ENCODE measurements at places on chromosomes 3 and 15. TPM values are rescaled to one million over a fixed set of nuclear protein-coding genes. Genes with fewer than 3 reads are reported as not detected.

The EIF4E3 gene
- 0.11 TPM for total RNA-seq

The A4GNT gene
- total RNA-seq: not detected

The HCLS1 gene
- total RNA-seq: not detected

The P2RY14 gene
- not detected for total RNA-seq

The P3H2 gene
- total RNA-seq: 7.8 TPM

The UCN2 gene
- 1.8 TPM for total RNA-seq

The PCOLCE2 gene
- total RNA-seq: 0.75 TPM

The INSYN1 gene
- 0.29 TPM for total RNA-seq

The IL17RC gene
- total RNA-seq: 30.1 TPM

The UBAP1L gene
- 0.38 TPM for total RNA-seq

The GLDN gene
- total RNA-seq: not detected

The RASGRP1 gene
- total RNA-seq: not detected

The POTEB3 gene
- not detected for total RNA-seq

The CFAP92 gene
- total RNA-seq: not detected

The BFSP2 gene
- total RNA-seq: not detected

The KIF7 gene
- total RNA-seq: 14.1 TPM

The DAPK2 gene
- 2.2 TPM for total RNA-seq

The MAGEL2 gene
- total RNA-seq: 0.38 TPM
